ENCODE measurements at places on chromosomes 1 and 21. TPM values are rescaled to one million over a fixed set of nuclear protein-coding genes. Genes with fewer than 3 reads are reported as not detected.
A peak's percentile ranks its signal among the peaks of the same experiment; 100 is the strongest.

TPTE gene
- not detected for total RNA-seq

GRCh38 chr1:67939942-67940341 is 106.7 kb upstream of the GNG12 start:
- H3K27ac ChIP-seq: no peak overlapping the region
- no peaks in the 10 kb centered on the region for H3K4me1 ChIP-seq
- H3K36me3 ChIP-seq: no peaks in the 10 kb centered on the region

GRCh38 chr21:35520856-35521255 is 471.8 kb upstream of the RUNX1 start:
- no peaks in the 10 kb centered on the region for H3K27me3 ChIP-seq
- H3K27ac ChIP-seq: no peak overlapping the region
- H3K4me1 ChIP-seq: no peaks in the 10 kb centered on the region
- no peaks in the 10 kb centered on the region for H3K36me3 ChIP-seq

GRCh38 chr1:16302709-16303627 is 49.3 kb downstream of the FBXO42 start:
- H3K36me3 ChIP-seq: peaks cover 11% of the 10 kb centered on the region
- H3K4me1 ChIP-seq: no peaks in the 10 kb centered on the region
- DNase-seq: no peak
- H3K27me3 ChIP-seq: no peaks in the 10 kb centered on the region
- H3K27ac ChIP-seq: no peak overlapping the region

GRCh38 chr1:184292101-184292500 is 94.7 kb upstream of the C1orf21 start:
- H3K27me3 ChIP-seq: no peaks in the 10 kb centered on the region
- no peak overlapping the region for H3K4me3 ChIP-seq
- no peak for DNase-seq
- H3K36me3 ChIP-seq: no peaks in the 10 kb centered on the region
- H3K27ac ChIP-seq: no peak overlapping the region
- H3K4me1 ChIP-seq: no peaks in the 10 kb centered on the region

DNA sequence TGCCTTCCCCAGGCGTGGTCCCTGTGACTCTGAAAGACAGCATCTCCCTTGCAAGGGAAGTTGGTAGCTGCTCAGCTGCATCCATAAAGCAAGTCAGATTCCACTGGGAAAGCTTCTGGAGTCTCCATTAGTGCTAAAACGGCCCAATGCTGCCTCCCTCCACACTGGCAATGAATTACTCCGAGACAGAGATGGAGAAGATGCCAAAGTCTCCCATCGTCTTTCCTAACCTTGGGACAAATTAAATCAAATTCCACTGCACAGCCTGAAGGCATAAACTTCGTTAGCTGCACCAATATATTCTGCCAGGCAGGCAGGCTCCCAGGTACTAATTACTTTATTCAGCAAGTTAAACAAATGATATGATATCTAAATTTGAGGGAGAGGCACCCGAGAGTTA is 106.3 kb upstream of the GJB5 start:
- H3K4me1 ChIP-seq: no peaks in the 10 kb centered on the region
- H3K36me3 ChIP-seq: no peaks in the 10 kb centered on the region
- H3K27ac ChIP-seq: no peak overlapping the region
- no peak overlapping the region for H3K4me3 ChIP-seq

DNA sequence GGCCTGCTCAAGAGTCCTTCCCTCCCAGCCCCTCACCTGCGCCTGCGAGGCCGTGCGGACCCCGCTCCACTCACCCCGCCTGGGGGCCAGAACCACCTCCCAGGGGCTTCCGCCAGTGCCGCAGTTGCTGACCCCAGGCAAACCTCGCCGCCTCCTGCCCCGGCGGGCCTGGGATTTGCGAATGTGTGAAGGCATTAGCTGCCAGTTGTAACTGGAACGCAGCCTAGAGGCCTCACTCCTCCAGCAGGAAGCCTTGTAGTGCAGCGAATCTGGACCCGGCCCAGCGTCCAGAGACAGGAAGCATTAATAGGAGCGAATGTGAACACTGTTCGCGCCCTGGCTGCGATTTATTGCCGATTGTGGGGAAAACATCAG is 140.9 kb upstream of the ARHGEF16 start:
- H3K27ac ChIP-seq: peak overlapping the region; percentile 97
- no peaks in the 10 kb centered on the region for H3K36me3 ChIP-seq
- H3K4me3 ChIP-seq: no peak overlapping the region
- H3K27me3 ChIP-seq: no peaks in the 10 kb centered on the region
- peak; percentile 86 for DNase-seq
